ENCODE measurements at places on chromosomes 4 and X. TPM values are rescaled to one million over a fixed set of nuclear protein-coding genes. Genes with fewer than 3 reads are reported as not detected.

DNA sequence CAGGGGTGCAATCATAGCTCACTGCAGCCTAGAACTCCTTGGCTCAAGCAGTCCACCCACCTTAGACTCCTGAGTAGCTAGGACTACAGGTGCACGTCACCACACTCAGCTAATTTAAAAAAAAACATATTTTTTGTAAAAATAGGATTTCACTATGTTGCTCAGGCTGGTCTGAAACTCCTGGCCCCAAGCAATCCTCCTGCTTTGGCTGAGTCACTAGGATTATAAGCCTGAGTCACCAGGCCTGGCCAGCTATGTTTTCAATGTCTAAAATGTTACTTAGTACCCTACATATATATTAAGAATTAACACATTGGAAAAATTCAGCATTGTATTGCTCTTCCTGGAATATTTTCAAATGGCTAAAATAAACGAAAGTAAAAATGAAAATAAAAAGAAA lies 37.5 kb downstream of the PNPLA4 start:
- no peak for DNase-seq
- no peaks in the 10 kb centered on the region for H3K27me3 ChIP-seq
- H3K4me1 ChIP-seq, result no peaks in the 10 kb centered on the region
- H3K4me3 ChIP-seq, result no peak overlapping the region

Gene F8A2
- total RNA-seq, result not detected

Gene CXCL3
- total RNA-seq, result not detected

GRCh38 chr4:5963611-5964010 lies 54.6 kb downstream of the C4orf50 start:
- no peak for DNase-seq
- no peaks in the 10 kb centered on the region for H3K27me3 ChIP-seq
- no peak overlapping the region for H3K27ac ChIP-seq
- no peak overlapping the region for H3K4me3 ChIP-seq
- no peaks in the 10 kb centered on the region for H3K36me3 ChIP-seq

DNA sequence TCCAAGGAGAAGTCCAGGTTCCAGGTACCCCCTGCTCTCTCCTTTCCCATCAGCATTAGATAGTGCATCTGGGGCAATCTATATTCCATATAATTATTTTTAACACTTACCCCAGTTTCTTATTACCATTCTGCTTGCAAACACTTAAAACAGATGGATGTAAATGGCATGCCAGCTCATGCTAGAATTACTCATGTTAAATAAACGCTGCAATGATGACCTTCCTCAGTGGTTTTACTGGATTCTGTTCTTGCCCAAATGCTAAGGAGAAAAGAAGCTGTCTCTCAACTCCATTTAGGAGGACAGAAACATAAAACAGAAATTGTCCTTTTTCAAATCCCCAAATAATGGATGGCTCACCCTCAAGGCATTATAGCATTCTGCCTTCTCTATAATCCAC lies 161.1 kb downstream of the NLGN4X start:
- H3K4me1 ChIP-seq, result no peaks in the 10 kb centered on the region
- no peaks in the 10 kb centered on the region for H3K27me3 ChIP-seq
- DNase-seq, result no peak
- no peak overlapping the region for H3K4me3 ChIP-seq

Gene CXorf65
- total RNA-seq, result 11.0 TPM

Gene BEND2
- total RNA-seq, result not detected

GRCh38 chrX:122238801-122239200 lies 945.3 kb upstream of the GRIA3 start:
- H3K27ac ChIP-seq, result no peak overlapping the region
- no peaks in the 10 kb centered on the region for H3K27me3 ChIP-seq
- no peaks in the 10 kb centered on the region for H3K36me3 ChIP-seq
- no peak for DNase-seq
- no peak overlapping the region for H3K4me3 ChIP-seq

GRCh38 chrX:38803243-38803587 lies 2.0 kb downstream of the MID1IP1 start:
- peak overlapping the region; percentile 79 for H3K27ac ChIP-seq
- no peaks in the 10 kb centered on the region for H3K36me3 ChIP-seq
- peak overlapping the region; percentile 67 for H3K4me3 ChIP-seq
- H3K4me1 ChIP-seq, result peaks cover 8% of the 10 kb centered on the region
- no peak for DNase-seq
- no peaks in the 10 kb centered on the region for H3K27me3 ChIP-seq

Gene RPS6KA6
- 0.35 TPM for total RNA-seq

Gene GLOD5
- total RNA-seq, result not detected

GRCh38 chr4:38957261-38957815 lies 74.9 kb downstream of the TMEM156 start:
- no peaks in the 10 kb centered on the region for H3K4me1 ChIP-seq
- H3K4me3 ChIP-seq, result no peak overlapping the region
- no peak overlapping the region for H3K27ac ChIP-seq
- no peaks in the 10 kb centered on the region for H3K27me3 ChIP-seq
- DNase-seq, result no peak
- H3K36me3 ChIP-seq, result no peaks in the 10 kb centered on the region

DNA sequence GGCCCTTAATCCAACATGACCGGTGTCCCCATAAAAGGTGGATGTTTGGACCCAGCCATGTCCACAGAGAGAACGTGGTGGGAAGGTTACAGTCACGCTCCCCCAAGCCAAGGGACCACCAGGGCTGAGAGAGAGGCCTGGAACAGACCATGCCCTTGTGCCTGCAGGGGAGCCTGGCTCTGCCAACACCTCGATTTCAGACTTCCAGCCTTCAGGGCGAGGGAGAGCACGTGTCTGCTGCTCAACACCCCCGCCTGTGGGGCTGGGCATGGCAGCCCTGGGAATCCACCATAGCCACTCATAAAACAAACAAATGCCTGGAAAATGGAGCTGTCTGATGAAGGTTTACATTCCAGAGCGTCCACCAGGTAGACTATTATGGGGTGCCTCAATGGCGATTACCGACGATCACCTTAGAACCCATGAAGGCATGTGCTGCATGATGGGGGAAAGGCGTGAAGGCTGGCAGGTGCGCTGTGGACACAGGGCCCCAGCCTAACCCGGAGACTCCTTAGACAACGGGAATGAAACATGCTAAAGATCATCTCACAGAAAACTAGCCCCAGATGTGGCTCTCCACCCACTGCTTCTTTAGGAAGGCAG lies 42.3 kb upstream of the HMX1 start:
- no peak for DNase-seq
- peaks cover 3% of the 10 kb centered on the region for H3K4me1 ChIP-seq
- H3K4me3 ChIP-seq, result no peak overlapping the region
- no peaks in the 10 kb centered on the region for H3K36me3 ChIP-seq
- H3K27me3 ChIP-seq, result no peaks in the 10 kb centered on the region

DNA sequence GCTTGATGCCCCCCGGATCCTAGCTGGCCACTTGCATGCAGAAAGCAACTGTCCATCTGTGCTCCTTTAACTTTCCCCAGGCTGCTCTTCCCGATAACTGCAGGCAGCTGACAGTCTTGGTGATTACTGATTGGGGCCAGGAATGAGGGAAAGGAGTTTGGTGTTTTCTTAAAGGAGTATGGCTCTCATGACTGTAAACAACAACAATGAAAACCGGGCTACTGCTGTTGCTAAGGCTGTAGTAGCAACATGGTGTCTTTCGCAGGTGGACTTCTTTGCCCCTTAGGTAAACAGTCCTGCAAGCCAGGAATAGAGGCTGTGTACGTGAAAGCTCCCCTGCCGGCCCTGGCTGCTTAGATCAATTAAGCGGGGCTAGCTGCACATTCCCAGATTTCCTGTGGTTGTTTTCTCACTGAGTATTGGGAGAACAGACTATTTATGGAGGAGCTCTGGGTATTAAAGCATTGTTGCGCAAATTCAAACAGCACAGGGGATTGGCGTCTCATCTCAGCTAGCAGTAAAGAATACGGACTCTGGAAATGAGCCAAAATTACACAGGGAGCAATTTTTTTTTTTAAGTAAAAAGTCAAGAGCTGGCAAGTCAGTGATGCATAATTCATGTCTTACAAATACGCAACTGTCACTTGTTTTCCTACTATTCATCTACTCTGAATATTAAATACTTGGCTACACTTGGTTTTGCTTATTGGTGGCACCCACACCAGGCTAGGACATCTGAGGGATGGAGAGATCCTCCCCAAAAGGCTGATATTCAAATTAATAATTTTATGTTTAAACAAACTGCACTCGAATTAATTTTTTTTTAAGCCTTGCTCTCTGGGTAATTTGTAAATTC lies 61.6 kb upstream of the NAP1L5 start:
- H3K36me3 ChIP-seq, result no peaks in the 10 kb centered on the region
- DNase-seq, result no peak
- H3K27ac ChIP-seq, result no peak overlapping the region
- no peak overlapping the region for H3K4me3 ChIP-seq

DNA sequence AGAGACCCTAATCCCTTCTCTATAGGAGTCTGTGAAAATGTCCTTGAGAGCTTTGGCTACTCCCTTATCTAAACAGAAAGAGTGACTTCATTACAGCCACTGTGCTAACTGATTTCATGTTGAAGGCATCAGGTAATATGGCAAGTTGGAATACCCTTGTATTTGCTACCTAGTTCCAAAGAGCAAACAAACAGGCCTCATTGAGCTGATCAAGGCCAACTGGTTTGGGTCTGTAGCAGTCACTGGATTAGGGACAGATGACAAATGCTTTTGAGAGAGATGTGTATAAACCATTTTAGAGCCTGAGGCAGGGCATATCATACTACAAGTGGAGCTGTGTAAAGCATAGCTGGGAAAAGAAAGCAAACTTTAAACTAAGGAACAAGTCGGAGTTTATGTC lies 22.9 kb upstream of the PDLIM5 start:
- no peaks in the 10 kb centered on the region for H3K36me3 ChIP-seq
- no peak overlapping the region for H3K27ac ChIP-seq
- DNase-seq, result no peak
- H3K4me3 ChIP-seq, result no peak overlapping the region
- H3K27me3 ChIP-seq, result no peaks in the 10 kb centered on the region

Gene MID1IP1
- 69.9 TPM for total RNA-seq

- no peak overlapping the region for H3K4me3 ChIP-seq
- H3K36me3 ChIP-seq, result peaks cover 26% of the 10 kb centered on the region
- H3K27me3 ChIP-seq, result no peaks in the 10 kb centered on the region
- no peak for DNase-seq
- no peak overlapping the region for H3K27ac ChIP-seq
Observed at GRCh38 chrX:119636419-119636818, 30.2 kb upstream of the NKRF start.

DNA sequence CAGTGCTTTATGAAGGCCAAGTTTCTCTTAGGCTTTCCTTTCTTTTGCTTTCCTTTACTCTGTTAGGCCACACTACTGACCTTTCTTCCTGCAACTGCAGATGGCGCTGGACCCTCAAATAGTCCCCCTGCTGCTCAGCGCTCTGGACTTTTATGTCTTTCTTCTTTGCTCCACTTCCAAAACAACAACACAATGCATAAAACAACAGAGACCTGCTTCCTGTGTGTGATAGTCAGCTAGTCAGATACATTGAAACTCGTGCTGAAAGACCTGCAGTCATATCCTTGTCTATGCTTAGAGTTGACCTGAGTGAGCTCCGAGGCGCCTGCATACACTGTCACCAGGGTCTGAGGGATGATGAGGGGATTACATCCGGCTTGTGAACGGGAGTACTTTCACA lies 108.9 kb upstream of the TEX13D start:
- H3K27ac ChIP-seq, result no peak overlapping the region
- H3K36me3 ChIP-seq, result no peaks in the 10 kb centered on the region
- peak; percentile 45 for DNase-seq
- H3K27me3 ChIP-seq, result no peaks in the 10 kb centered on the region
- no peak overlapping the region for H3K4me3 ChIP-seq

DNA sequence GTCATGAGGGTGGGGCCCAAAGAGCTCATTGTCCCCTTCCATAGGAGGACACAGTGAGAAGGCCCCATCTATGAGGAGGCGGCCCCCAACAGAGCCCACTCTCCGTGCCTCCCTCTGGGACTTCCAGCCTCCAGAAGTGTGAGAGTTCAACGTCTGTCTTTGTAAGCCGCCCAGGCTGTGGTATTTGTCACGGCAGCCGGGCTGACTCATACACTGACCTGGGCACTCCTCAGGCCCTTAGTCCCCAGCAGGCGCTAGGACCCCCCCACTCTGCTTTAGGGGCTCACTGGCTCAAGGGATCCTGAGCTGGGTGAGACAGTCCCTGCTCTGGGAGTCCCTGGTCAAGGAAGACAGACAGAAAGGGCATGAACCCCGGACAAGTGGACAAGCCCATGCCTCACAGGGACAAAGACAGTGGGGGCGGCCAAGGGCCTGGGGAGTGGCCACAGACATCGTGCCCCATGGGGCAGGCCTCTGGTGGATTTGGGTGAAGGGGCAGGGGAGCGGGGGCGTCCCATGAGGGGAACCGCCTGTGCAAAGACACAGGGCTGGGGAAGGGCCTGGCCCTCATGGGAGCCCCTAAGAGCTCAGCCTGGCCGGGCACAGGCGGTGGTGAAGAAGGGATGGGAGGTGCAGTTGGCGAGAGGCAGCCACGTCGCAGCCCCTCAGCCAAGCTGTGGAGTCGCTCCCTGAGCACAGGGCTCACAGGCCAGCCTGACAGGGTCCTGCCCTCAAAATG lies 21.5 kb downstream of the ABLIM2 start:
- H3K4me3 ChIP-seq, result no peak overlapping the region
- H3K4me1 ChIP-seq, result no peaks in the 10 kb centered on the region
- no peaks in the 10 kb centered on the region for H3K36me3 ChIP-seq
- H3K27ac ChIP-seq, result no peak overlapping the region

Gene UCP1
- total RNA-seq, result not detected
